ENCODE measurements at places on chromosomes 12 and 14. TPM values are rescaled to one million over a fixed set of nuclear protein-coding genes. Genes with fewer than 3 reads are reported as not detected.
A peak's percentile ranks its signal among the peaks of the same experiment; 100 is the strongest.

DNA sequence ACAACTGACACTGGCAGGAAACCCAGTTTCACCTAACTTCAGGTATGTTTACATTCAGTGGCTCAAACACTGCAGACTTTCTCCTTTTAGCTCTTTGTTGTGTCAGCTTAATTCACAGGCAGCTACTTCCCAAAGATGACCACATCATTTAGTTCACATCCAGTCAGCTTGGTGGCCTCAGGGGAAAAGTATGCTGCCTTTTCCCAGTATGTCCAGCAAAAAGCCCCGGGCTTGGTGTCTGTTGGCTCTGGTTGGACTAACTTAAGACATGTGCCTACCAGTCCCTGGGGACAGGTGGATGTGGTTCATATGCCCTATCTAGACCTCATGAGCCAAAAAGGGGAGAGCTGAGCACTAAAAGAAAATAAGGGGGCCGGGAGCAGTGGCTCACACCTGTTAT is 56.4 kb downstream of the GOLGA5 start:
- no peak for DNase-seq

- no peak for DNase-seq
These were observed 55.3 kb downstream of the RIN3 start for GRCh38 chr14:92568621-92569479.

- DNase-seq, result peak; percentile 84
These were observed 432.9 kb downstream of the ZFP36L1 start for GRCh38 chr14:68359837-68360552.

DNA sequence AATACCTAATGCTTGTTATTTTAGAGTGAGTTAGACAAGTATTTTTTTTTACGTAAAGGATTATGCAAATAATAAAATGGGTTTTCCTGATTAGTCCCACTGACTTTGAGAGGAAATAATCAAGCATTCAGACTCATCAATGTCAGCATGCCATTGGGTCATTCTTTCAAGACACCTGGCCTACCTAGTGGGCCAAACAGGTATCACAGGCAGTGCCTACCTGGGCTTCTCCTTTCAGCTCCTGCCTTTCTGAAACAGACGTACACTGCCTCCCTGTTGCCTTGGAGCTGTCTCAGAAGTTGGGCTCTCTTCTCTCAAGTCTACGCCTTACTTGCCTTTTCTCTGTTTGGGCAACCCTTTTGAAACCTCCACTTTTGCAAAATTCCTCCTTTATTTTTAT is 545.6 kb downstream of the SNAPC1 start:
- no peak for DNase-seq

- DNase-seq, result peak; percentile 36
These were observed 49.4 kb downstream of the VWF start for GRCh38 chr12:6074979-6075585.

- DNase-seq, result no peak
These were observed 135.5 kb upstream of the CDKN3 start for GRCh38 chr14:54261283-54261682.

DNA sequence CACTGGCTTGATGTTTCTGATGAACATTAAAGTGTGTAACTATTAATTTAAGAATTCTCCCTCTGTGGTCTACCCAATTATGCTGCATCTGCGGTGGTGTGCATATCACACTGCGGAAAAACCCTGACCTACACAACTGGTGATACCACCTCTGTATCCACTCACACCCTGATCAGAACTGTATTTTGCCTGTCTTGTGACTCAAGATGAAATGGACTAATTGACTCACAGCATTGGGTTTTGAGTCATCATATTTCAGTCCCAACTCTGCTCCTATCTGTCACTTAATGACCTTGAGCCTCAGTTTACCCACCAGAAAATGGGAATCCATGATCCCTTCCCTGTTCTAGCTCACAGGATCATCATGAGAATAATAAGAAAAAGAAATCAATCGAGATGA is 65.6 kb downstream of the NUAK1 start:
- no peak for DNase-seq

GRCh38 chr14:68575426-68575825 is 217.4 kb downstream of the ZFP36L1 start:
- no peak for DNase-seq

DNA sequence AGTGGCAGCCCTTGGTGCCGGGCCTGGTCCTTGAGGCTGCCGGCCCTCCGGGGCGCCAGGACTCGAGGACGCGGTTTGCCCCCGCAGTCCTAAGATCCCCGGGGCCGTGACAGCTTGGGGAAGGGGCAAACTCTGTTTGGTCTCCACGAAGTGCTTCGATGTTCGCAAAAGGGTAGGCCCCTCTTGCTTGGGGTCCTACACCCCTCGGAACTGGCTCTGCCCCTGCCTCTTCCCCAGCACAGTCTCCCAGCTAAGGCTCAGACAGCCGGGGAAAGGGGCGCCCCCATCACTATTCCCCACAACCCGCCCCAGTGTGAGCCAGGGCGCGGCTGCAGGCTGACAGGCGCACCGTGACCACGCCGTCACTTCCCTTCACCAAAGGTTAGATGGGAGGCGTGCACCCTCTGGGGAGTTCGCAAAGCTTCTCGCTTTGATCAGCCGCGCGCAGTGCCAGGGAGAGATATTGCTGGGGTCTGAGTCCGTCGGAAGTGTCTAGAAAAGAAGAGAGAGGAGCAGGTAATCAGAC is 7.2 kb upstream of the OTX2 start:
- no peak for DNase-seq

DNA sequence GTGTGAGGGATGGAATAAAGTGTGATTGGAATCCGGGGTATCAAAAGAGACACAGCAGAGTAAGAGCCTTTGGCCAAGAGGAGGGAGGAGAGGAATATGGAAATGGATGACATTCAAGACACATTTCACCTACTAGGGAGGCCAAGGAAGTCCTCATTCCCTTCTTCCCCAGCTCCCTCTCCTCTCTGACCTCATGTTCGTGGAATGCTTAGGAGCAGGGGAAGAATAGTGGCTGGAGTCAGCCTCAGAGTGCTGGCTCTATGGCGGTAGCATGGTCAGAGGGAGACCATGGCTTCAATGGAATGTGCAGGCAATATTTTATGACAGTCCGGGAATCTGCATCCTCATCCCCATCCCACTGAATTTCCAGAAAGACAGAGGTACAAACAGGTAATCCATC is 196.6 kb downstream of the EGLN3 start:
- no peak for DNase-seq

ATG101 gene
- total RNA-seq, result 15.7 TPM

CD163 gene
- total RNA-seq, result 61.0 TPM

YARS2 gene
- 1.5 TPM for total RNA-seq

FSCB gene
- not detected for total RNA-seq

SLC7A7 gene
- 24.9 TPM for total RNA-seq

NRL gene
- total RNA-seq, result 2.9 TPM

KCNA5 gene
- 3.7 TPM for total RNA-seq

Measured in transverse colon (tissue), 4 donors.